Osteoblast (primary cell): ENCODE measurements at places on chromosomes 11 and 22. TPM values are rescaled to one million over a fixed set of nuclear protein-coding genes. Genes with fewer than 3 reads are reported as not detected.

The CTSC gene
- 23.5 and 25.9 TPM in 2 replicates for total RNA-seq

The SLC15A3 gene
- 10.9 and 13.0 TPM in 2 replicates for total RNA-seq

The TENM4 gene
- 63.3 and 76.9 TPM in 2 replicates for total RNA-seq

The SF3A1 gene
- 21.7 and 30.6 TPM in 2 replicates for total RNA-seq

The EPS8L2 gene
- 29.7 and 30.1 TPM in 2 replicates for total RNA-seq

The SHISAL1 gene
- 52.5 and 57.2 TPM in 2 replicates for total RNA-seq

The CNIH2 gene
- under 0.01 TPM in 1 of 2 replicates, not detected in the other for total RNA-seq

The KLHDC7B gene
- total RNA-seq: 0.29 and 0.72 TPM in 2 replicates

The C11orf16 gene
- total RNA-seq: 0.29 TPM in 1 of 2 replicates, not detected in the other

GRCh38 chr22:41782316-41782715 lies 18.2 kb upstream of the CCDC134 start:
- DNase-seq: no peak

- DNase-seq: peak; percentile 89
These were observed 30.3 kb upstream of the ASPHD2 start for GRCh38 chr22:26398741-26399153.

DNA sequence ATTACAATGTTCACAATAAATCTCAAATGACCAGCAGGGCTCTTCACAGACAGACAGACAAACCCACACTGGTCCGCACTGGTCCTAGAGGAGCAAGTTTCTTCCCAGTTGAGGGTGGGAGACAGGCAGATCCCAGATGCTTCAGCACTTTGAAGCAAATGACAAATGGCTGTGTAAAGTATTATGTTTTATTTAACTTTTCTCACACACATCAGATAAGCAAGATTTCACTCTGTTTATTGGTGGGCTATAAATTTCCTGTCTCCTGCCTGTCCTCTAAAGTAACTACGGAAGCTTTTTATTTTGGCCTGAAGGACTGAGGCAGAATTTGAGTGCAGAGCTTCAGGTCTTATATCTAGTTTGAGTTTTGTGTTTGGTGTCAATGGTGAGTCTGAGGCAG lies 174.7 kb upstream of the MTNR1B start:
- DNase-seq: no peak

- DNase-seq: no peak
These were observed 9.6 kb upstream of the SLC6A5 start for GRCh38 chr11:20589796-20590195.

DNA sequence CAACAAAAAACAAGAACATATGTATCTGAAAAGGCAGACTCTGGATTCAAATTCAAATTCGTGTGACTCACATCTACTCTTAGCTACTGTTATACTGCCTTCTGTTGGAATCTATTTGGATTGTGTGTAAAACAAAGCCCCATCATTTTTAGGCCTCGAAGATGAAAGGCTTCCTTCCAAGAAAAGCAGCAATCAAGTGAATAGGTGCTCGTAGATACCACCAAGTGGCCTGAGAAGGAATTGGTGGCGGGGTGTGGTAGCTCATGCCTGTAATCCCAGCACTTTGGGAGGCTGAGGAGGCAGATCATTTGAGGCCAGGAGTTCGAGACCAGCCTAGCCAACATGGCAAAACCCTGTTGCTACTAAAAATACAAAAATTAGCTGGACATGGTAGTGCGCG lies 4.2 kb downstream of the GRAMD1B start:
- DNase-seq: no peak

GRCh38 chr22:38753948-38754750 lies 1.6 kb downstream of the SUN2 start:
- peak; percentile 76 for DNase-seq

DNA sequence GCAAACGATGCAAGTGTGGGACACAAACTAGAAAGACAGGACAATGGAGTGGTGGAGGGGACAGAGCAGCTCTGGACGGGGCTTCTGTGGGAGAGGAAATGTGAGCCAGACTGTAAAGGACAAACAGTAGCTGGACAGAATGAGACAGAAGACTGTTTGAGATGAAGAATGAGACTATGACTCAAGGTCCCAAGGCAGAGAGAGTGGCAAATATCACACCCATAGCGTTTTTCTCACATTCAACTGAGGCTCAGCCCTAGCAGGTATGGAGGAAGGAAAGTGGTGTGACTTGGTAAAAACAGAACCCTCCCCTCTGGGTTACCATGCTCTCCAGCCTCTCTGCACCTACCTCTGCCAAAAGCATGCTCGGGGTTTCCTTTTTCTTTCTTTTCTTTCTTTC lies 96.5 kb downstream of the RPL27A start:
- peak; percentile 74 for DNase-seq

GRCh38 chr22:27474112-27474571 lies 327.4 kb downstream of the MN1 start:
- DNase-seq: no peak

DNA sequence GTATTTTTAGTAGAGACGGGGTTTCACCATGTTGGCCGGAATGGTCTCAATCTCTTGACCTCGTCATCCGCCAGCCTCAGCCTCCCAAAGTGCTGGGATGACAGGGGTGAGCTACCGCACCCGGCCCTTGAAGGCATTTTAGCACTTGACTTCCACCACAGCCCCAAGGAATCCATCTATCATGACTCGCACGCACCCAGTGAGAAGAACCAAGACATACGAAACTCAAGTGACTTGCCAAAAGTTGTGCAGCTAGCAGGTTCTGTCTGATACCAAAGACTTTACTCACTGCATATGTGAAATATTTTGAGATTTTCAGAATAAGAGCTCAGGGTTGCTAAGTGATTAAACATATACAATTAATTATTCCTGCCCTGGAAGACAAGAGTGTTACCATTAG lies 21.0 kb downstream of the FLI1 start:
- peak; percentile 66 for DNase-seq

DNA sequence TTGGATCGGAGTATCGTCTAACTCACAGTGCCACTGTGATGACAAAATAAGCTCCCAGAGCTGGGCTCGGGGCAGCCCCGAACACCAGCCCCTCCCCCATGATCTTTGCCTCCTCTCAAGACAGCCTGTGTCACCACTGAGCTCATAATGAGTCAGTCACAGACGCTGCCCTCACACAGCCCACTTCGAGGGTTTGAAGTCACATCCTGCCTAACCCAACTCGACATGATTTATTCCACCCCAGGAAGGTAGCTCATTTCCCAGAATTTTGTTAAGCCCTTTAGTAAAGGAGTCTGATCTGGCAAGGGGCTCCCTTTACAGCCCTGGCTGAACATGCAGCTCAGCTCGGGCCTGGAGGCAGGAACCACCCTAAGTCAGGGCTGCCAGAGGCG lies 22.8 kb downstream of the MYH9 start:
- peak; percentile 94 for DNase-seq

GRCh38 chr22:27201741-27202140 lies 544.4 kb downstream of the MIAT start:
- DNase-seq: no peak

GRCh38 chr22:23110190-23110921 lies 31.4 kb downstream of the RSPH14 start:
- no peak for DNase-seq

GRCh38 chr11:46565232-46565840 lies 28.5 kb downstream of the AMBRA1 start:
- no peak for DNase-seq

GRCh38 chr22:37697538-37697835 lies 639 bp downstream of the TRIOBP start:
- DNase-seq: no peak

DNA sequence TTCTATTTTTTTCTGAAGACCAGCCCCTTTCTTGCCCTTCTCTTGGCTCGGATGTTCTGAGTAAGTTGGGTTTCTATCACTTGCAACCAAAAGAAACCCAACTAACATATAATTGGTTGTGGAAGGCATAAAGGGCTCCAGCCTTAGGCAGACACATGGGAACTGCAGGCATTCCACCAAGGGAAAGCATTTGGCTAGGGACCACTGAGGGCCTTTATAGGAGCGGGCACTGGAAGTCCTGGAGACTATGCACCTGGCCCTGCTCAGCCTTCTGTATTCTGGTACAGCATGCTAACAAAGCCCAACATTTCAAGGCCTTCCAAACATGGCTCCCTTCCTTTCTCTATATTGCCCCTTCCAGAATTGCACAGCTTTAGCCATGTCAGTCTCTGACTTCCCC lies 17.6 kb upstream of the LMO1 start:
- DNase-seq: no peak

- DNase-seq: no peak
These were observed 32.0 kb downstream of the NEFH start for GRCh38 chr22:29512031-29512430.

DNA sequence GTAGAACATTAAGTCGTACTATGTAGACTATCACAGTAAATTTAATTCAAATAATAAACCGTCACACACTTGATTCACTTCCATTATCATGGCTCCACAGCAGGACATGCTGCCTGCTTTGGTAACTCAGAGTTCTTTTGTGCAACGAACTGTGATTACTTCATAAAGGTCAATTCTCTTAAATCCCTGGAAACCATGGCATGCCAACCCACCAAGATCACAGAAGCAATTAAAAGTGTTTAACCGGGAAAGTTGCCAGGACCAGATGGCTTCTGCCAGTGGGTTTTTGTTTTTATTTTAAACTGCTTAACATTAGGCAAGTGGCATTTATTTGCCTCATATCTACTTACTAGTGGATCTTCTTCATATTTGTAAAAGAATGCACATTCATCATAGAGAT lies 1162.1 kb downstream of the DLG2 start:
- no peak for DNase-seq

- peak; percentile 34 for DNase-seq
These were observed 24.2 kb downstream of the SNU13 start for GRCh38 chr22:41664490-41664889.

- peak; percentile 61 for DNase-seq
These were observed 28.6 kb upstream of the POU2AF1 start for GRCh38 chr11:111407652-111408051.
